Astrocyte of the cerebellum (primary cell): ENCODE measurements at places on chromosomes 2 and 18.

DNA sequence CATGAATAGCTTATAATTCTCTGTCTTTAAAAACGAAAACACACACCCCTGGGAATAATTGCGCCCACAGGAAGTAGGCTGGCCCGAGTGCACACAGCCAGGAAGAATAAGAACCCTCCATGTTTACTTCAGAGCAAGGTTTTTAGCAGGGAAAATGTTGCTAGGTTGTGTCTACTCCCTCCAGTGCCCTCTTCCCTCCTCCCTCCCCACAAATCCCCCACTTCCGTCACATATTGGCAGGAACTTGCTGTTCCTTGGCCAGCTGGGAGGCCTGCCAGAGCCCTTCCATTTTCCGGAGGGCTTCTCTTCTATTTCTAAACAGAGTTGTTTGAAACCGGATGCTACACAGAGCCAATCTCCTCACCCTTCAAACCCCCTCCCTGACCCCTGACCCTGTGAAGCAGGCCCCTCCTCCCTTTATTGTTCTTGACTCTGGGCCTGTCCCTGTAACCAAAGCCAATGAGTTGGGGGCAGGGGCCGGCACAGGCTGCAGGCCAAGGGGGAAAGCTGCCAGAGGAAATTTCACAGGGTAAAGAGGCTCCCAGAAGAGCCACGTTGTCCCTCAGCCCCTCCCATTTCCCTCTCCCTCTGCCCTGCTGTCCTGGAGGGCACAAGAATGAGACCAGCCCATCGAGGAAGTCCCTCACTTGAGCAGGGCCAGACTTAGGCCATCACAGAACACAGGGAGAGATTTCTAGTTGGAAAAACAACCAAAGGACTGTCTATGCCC, 49.8 kb upstream of the LGALSL start:
- DNase-seq, result peak; percentile 74

DNA sequence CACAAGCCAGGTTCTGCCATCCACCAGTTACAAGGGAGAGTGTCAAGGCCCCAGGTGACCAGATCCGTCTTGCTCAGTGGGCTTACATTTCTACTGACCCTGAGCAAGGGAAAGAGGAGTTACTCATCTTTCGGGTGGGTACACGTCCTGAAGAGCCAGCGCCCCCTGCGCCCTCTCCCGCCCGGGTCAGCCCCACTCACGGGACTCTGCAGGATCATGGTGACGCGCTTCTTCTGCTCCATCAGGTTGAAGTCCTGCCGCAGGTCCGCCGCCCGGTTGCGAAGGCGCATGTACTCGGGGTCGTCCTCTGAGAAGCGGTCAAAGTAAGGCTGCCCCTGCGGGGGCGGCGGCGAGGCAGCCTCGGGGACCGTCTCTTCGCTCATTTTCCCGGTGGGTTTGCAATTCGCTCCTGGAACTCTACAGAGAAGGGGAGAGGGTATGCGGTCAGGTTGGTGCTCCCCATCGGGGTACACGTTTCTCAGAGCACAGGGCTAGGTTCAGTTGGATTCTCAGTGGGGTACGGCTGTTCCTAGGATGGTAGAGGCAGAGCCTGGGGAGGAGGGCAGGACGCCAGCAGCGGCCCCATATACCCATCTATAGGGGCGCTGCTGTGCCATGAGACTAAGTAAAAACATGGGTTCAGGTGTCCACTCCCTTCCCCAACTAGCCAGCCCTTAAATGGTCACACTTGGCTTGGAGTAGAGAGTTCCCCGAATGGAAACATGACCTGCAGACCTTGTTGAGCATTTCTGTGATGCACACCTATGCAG, 61.8 kb downstream of the ADD2 start:
- no peak for DNase-seq

DNA sequence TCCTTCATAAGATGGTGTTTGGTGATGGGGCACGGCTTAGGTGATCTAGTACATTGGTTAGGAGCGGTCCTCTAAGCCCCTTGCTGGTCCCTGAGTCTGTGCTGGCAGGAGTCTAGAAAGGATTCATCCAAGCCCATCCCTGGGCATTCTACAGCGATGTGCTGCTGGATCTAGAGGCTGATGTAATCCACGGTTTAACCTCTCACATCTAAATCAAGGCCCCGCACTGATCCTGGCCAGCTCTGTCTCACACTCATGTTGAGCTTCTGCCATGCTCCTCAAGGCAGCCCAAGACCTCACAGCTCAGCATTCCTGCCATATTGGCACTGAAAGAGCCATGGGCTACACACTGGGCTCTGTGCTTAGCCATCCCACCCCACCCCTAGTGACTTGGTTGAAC, 664.8 kb downstream of the STK39 start:
- no peak for DNase-seq

GRCh38 chr2:20145497-20146193, 79.3 kb downstream of the SDC1 start:
- DNase-seq, result no peak

DNA sequence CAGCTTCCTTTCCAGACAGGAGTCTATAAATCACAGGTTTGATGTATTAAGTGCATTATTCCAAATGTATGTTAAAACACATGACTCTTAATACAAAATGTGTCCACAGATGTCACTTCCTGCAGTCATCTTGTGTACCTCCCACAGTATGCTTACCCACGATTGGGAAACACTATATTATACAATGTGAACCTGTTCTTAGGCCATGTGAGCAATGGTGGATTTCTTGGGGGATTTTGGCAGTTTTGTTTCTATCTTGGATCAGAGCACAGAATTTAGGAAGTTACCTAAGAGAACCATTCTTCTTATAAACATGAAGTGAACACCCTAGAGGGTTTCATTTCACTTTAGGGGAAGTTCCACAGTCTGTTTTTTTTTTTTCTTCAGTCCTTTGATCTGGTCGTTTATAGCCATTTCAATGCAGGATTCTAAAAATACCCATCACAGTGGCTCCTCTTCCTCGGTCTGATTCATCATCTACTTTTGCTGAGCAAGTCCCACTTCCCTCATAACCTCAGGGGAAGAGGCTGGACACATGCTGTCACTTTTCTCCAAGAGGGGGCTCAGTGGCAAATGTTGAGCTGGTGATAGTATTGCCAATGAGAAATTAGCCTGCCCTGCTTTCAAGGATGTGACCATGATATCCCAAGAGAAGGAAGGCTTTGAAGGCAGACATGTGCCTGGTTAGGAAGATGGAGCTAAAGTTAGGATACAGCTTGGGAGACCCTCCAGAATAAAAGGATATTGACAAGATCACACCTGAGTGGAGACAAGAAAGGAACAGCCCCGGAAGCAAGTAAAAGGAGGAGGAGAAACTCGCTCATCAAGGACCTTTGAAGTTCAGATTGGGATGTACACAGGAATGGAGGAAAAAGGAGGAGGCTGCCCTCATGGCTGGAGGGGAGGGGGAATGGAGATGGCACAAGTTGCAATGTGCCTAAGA, 22.6 kb downstream of the PLEK start:
- DNase-seq, result no peak

GRCh38 chr18:25786758-25787157, 303.7 kb downstream of the SS18 start:
- DNase-seq, result peak; percentile 79

GRCh38 chr2:24080701-24081100, 3.9 kb downstream of the TP53I3 start:
- DNase-seq, result no peak

DNA sequence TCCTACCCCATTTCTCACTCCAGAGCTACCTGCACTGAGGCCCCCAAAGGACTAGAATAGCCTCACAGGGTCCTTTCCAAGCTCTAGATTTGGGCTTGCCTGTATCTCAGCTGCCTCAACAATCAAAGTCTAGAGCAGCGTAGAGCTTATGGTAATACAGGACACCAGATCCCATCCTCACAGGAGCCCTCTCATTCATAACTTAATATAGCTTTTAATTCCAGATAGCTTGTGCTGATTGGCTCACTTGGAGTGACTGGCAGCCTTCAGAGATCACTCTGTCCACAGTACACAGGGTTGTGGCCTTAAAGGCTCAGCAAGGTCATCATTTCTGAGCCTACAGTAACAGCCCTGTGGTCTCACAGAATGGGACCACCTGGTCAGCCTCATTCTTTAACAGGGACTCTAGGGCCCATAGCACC, 51.4 kb downstream of the ZFP36L2 start:
- no peak for DNase-seq

DNA sequence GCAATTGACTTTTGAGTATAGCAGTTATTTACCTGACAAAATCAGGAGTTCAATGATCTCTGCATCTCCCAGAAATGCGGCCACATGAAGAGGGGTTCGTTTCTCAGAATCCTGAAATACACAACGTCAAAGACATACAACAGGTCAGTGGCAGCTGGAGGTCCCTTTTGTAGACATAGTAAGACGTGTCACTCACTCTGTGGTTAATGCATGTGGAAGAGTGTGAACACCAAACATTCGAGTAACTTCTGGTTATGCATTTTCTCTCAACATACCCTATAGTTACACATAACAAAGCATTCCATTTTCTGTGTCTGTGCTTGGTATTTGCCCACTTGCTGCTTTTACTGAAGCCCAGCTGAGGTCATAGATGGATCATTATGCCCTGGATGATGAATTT, 163.6 kb downstream of the ANKRD44 start:
- DNase-seq, result no peak

- no peak for DNase-seq
Observed at GRCh38 chr18:61352611-61353010, 19.4 kb downstream of the CDH20 start.

- no peak for DNase-seq
Observed at GRCh38 chr2:61640406-61640805, 102.2 kb upstream of the XPO1 start.
